ENCODE measurements at places on chromosomes 12 and 14.

GRCh38 chr12:52380271-52380694, 5.2 kb downstream of the KRT84 start:
- DNase-seq, result no peak

- DNase-seq, result no peak
These were observed 198.6 kb downstream of the RPAP3 start for GRCh38 chr12:47507221-47507620.

- no peak for DNase-seq
These were observed 152.1 kb downstream of the SLC8A3 start for GRCh38 chr14:70036665-70037064.

GRCh38 chr12:124053851-124054250, 80.8 kb downstream of the ZNF664 start:
- no peak for DNase-seq

GRCh38 chr12:91222746-91223145, 40.1 kb upstream of the DCN start:
- no peak for DNase-seq

- no peak for DNase-seq
These were observed 7.9 kb downstream of the IFI27L2 start for GRCh38 chr14:94121485-94121884.

- no peak for DNase-seq
These were observed 118.3 kb upstream of the ATF7IP start for GRCh38 chr12:14247166-14247565.

- DNase-seq, result no peak
These were observed 33.9 kb upstream of the FAM222A start for GRCh38 chr12:109679501-109680263.

- no peak for DNase-seq
These were observed 70.3 kb downstream of the ACTN1 start for GRCh38 chr14:68908803-68909202.

All from activated T-helper 1 cell treated with anti-CD3 and anti-CD28 coated beads, Interleukin-2, amount 50 U/mL, for 16 hours (primary cell).